Stimulated activated CD8-positive, alpha-beta memory T cell treated with anti-CD3 and anti-CD28 coated beads, Interleukin-12 subunit alpha, Interleukin-12 subunit beta, amount 100 ng/mL, for 1 hour (primary cell): ENCODE measurements at places on chromosomes 3 and 15.

GRCh38 chr15:101554115-101554915 is 64.8 kb upstream of the PCSK6 start:
- no peak for DNase-seq

GRCh38 chr3:194257916-194258668 is 93.0 kb downstream of the CPN2 start:
- DNase-seq, result no peak

GRCh38 chr3:34020726-34021680 is 222.6 kb downstream of the PDCD6IP start:
- DNase-seq, result no peak

GRCh38 chr3:143806038-143806437 is 42.2 kb downstream of the SLC9A9 start:
- no peak for DNase-seq

DNA sequence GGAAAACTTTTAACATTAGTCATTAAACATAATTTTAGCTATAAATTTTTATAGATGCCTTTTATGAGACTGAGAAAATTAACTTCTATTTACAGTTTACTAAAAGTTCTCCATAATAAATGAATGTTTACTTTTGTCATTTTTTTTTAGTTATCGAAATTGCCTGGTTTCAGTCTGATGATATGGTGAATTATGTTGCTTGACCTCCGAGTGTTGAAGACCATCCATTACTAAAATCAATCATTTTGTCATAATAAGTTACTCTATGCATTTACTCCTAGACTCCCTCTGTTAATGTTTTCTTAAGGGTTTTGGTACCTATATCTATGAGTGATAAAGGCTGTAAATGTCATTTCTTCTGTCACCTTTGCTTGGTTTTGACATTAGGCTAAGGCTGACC is 516.0 kb upstream of the ROBO1 start:
- no peak for DNase-seq

DNA sequence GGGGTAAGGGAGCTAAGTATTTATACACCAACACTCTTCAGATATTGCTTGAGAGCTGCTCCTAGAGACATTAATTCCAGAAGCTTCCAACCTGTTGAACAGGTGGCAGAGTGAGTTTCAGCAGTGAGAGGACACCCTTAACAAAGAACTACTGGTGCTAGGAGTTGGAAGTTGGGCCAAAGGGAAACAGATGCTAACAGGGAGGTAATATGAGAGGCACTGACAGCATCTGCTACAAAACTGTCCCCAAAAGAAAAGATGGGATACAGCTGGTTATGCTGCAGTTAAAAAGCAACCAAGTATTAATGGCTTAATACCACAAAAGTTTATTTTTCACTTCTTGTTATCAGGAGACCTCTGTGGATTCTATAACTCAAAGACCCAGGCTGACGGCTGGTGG is 104.5 kb upstream of the SATB1 start:
- DNase-seq, result no peak

DNA sequence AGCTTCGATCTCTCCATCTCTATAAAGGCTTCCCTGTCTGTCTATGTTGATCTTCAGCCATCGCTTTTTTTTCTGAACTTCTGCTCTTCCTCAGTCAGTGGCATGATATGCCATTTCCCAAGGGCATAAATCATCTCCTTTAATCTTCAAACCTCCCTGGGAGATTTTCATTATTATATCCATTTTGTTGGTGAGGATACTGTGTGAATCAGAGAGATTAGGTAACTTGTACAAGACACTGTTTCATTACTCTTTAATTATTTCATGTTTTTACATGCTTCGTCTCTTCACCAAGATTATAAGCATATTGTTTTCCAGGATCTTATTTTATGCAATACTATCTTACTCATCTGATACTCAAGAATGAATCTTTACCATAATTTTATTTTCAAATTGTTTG is 124.8 kb upstream of the ATP11B start:
- DNase-seq, result no peak

DNA sequence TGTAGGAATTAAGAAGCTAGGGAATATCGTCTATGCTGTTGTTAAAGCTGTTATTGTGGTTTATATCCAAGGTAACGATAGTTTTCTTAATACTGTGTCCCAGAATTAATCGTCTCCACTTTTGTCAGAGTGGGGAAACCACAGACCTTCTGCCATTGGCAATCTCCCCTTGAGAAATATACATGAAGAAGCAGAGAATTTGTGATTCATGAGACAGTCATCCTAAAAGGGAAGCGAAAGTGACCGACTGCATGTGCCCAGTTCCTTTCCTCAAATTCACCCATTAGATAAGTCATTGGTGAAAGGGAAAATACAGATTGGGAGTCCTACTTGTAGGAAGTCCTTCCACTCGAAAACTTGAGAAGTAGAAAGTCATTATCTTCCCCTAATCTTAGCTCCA is 26.6 kb downstream of the DIPK2A start:
- no peak for DNase-seq

- DNase-seq, result no peak
Observed at GRCh38 chr15:74442604-74443003, 8.8 kb upstream of the SEMA7A start.

- no peak for DNase-seq
Observed at GRCh38 chr15:69577397-69577796, 124.8 kb downstream of the RPLP1 start.

GRCh38 chr3:140715035-140715434 is 37.2 kb downstream of the TRIM42 start:
- DNase-seq, result no peak

DNA sequence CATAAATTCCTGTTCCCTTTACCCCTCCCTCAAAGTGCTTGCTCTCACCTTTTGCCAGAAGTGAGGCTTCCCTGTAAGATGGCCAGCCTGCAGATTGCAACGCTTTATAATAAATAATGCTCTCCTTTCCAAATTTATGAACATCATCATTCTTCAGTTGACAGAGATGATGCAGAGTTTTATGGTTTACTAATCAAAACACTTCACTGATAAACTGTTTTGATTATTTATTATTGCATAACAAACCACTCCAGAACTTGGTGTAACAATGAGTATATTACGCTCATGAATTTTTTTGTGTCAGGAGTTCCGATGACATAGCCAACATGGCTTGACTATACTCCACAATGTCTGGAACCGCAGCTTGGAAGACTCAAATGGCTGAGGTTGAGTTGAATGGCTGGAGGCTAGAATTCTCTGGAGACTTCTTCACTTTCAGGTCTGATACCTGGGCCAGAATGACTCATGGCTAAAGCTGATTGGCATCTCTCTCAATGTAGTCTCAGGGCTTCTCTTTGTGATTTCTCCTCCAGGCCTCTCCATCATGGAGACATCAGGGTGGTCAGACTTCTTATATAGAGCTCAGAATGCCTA is 27.3 kb upstream of the TGFBR2 start:
- DNase-seq, result no peak

- no peak for DNase-seq
Observed at GRCh38 chr15:40796041-40796440, 10.8 kb upstream of the ZFYVE19 start.

- no peak for DNase-seq
Observed at GRCh38 chr3:128763967-128764366, 38.0 kb downstream of the RAB7A start.
